ENCODE measurements at places on chromosomes 5 and 9.
A peak's percentile ranks its signal among the peaks of the same experiment; 100 is the strongest.

DNA sequence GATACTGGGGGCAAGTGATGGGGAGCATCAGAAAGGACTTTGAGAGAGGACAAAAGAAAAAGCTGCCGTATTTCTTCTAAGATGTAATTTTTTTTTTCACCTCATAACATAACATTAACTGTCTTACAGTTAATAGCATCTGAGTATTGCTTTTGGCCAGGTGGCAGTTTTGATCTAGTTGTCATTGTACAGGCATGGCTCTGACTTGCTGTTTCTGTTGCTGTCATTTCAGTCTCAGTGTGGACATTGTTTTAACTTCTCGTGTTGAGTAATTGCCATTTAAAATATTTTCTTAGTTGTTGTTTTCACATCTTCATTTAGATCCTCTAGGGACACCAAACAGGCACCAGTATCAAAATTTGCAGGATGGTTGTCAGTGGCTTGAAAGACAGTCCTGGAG is 12.4 kb downstream of the SMAD5 start:
- DNase-seq: no peak

- no peak for DNase-seq
Observed at GRCh38 chr9:6098431-6098830, 83.0 kb upstream of the RANBP6 start.

- DNase-seq: no peak
Observed at GRCh38 chr5:128535251-128535650, 2.8 kb downstream of the FBN2 start.

- DNase-seq: no peak
Observed at GRCh38 chr5:56281489-56282165, 48.5 kb upstream of the ANKRD55 start.

GRCh38 chr9:98551511-98552286 is 157.0 kb downstream of the GABBR2 start:
- peak; percentile 41 for DNase-seq

DNA sequence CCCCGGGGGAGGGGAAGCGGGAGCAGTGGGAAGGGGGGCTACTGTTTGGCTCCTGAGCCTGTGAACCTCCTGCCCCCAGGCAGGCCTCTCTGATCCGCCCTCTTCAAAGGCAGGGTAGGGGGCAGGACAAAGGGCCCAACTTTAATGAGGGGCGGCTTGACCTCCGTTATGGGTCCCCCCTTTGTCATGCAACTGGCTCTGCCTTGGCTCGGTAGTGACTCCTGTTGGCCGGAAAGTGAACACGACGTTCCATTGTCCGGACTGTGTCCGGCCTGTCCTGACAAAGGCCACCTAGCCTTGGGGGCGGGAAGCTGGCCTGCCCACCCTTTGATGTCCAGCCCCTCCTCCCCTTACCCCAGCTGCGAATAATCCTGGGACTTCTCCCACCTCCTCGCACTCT is 1.3 kb downstream of the CDX1 start:
- no peak for DNase-seq

GRCh38 chr5:1038417-1039209 is 30.0 kb downstream of the NKD2 start:
- no peak for DNase-seq

DNA sequence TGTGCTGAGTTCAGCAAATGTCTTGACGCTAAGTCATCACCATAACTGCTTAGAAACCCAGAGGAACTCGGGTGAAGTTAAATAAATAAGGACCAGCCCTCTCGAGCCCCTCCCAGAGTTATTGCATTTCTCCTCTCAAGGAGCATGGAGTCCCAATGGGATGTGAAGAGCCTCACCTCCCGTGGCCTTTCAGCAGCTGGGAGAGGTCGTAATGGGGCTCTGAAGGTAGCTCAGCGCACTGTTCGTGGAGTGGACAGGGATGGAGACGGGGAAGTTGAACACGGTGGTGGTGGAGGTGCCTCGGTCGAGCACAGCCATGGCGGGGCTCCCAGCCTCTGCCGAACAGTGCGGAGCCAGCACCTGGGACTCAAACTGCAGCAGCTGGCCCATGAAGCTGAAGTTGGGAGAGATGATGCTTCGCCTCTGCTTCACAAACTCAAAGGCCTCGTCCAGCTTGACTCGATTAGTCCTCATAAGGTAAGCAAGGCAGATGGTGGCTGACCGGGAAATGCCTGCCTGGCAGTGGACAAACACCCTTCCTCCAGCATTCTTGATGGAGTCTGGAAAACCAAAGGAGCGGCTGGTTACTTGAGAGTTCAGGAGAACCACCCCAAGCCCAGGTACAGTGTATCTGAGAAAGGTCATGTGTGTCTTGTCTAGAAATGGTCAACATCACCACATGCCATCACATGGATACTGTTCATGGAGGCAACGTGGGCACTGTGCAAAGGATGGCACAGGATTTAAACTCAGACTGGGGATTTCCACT is 2.2 kb downstream of the DUSP1 start:
- DNase-seq: no peak

GRCh38 chr5:9888501-9888901 is 258.4 kb upstream of the TAS2R1 start:
- DNase-seq: peak; percentile 53

DNA sequence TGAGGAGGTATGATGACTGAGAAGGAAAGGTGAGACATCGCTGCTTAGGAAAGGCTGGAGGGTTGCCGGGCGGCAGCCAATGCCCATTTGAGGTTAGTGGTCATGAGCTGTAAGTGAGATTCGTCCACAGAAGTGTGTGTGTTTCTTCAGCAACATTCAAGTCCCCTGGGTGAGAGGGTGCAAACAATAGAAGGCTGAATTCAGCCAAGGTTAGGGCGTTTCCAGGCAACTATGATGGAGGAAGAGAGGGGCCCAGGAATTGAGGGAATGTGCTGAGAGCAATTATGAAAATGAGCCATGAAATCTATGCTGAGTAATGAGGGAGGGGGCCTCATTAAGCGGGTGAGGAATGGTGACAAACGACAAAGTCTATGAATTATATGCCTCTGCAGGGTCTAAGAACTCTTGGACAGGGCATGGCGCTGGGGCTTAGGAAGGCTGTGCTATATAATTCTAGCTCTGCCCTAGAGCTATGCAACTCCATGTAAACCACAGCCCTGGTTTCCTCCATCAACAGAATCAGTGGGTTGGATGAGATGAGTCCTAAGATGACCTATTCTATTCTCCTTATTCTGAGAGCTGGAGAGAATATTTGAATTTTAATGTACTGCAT is 96.0 kb downstream of the SLIT3 start:
- no peak for DNase-seq

DNA sequence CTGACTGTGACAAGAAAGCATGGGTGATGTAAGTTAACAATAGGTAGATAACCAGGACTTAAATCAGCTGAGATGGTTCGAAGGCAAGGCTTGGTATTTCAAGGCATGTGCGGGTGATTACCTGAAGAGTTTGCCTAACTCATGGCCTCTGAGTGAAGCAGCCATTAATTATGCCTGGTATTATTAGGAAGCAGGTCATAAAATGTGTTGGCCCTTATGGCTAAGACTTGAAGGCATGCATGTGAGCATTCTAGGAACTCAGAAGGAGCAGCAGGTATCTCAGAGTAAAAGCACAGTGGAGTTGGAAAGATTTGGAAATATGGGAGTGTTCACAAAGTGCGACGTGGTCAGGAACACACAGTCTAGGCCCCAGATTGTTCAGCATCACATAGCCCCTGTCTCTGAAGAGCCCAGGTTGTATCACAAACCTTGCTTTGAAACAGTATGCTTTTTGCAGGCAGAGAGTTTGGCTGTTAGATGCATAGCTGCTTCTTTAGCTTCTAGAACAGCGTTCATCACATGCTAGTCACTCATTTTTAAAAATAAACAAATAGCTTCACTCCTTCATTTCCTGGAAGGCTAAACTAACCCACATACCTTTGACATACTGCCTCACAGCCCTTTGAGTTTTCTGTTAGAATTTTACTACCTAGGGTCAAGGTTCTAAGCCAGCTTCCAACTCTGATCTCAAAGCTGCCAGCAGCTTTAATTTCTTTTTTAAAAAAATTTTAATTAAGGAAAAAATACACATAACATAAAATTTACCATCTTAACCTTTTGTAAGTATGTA is 2.1 kb downstream of the HEXB start:
- no peak for DNase-seq

DNA sequence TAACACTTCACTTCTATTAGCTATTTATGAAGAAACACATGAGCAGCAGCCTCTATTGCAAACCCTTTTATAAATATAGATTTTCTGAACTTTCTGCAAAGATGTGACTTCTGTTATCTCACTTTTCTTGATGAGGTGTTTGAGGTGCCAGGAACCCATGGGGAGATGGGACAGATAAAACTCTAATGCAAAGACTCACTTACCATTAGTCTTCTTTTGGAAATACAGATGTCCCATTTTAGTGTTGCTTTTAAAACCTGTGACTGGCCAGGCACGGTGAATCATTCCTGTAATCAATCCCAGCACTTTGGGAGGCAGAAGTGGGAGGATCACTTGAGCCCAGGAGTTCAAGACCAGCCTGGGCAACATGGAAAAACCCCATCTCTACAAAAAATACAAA is 171.3 kb upstream of the GAS1 start:
- DNase-seq: no peak

- peak; percentile 76 for DNase-seq
Observed at GRCh38 chr5:42423285-42424165, at the start of gene GHR. Gene GHR, plus strand, starts transcription at chr5:42423439. Its CDS starts 142,436 bp downstream, at chr5:42565875.

DNA sequence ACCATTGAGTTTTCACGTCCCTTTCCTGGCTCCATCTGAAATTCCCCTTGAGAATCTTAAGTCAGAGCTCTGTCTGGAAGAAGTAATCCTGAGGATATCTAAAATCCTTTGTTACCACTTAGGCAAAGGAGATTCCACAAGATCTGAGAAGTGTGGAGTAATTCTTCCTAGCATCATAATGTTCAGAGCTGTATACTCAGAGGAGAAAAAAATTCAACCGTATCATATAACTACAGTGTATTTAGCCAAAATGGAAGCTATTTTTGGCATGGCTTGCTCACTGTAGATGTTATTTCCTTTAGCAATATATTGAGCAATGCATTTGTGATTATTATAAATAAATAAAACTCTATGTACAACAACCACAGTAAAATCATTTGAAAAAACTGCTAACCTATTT is 1858.4 kb downstream of the EFNA5 start:
- no peak for DNase-seq

DNA sequence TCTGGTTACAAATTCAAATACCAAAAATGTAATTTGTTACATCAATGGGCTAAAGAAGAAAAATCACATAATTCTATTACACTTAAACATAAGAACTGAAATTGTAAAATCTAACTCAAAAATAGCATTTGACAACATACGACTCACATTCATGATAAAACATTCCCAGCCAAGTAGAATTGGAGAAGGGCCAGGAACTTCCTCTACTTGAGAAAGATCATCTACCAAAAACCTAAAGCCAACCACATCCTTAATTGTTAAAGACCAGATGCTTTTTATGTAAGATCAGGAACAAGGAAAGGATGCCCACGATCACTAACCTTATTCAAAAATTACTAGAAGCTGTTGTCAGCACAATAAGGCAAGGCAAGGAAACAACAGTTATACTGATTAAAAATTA is 1819.8 kb upstream of the C9orf72 start:
- no peak for DNase-seq

DNA sequence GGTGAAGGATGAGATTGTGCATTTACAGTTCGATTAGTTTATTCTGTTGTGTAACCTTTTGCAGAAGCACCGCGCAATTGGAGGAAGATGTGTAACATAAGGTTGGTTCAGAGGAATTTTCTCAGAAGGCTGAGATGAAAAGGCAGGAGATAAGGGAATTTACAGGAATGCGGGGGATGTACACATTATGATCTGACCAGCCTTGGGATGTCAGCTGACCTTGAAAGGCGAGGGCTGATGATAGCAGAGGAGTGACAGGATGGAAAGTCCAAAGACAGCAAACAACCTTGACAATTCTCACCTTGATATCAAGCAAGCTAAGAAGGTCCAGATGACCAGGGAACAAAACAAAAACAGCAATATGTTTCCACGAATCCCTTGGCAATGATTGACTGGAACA is 88.8 kb downstream of the OTULIN start:
- no peak for DNase-seq

- DNase-seq: no peak
Observed at GRCh38 chr9:131851414-131851813, 111.5 kb upstream of the RAPGEF1 start.

DNA sequence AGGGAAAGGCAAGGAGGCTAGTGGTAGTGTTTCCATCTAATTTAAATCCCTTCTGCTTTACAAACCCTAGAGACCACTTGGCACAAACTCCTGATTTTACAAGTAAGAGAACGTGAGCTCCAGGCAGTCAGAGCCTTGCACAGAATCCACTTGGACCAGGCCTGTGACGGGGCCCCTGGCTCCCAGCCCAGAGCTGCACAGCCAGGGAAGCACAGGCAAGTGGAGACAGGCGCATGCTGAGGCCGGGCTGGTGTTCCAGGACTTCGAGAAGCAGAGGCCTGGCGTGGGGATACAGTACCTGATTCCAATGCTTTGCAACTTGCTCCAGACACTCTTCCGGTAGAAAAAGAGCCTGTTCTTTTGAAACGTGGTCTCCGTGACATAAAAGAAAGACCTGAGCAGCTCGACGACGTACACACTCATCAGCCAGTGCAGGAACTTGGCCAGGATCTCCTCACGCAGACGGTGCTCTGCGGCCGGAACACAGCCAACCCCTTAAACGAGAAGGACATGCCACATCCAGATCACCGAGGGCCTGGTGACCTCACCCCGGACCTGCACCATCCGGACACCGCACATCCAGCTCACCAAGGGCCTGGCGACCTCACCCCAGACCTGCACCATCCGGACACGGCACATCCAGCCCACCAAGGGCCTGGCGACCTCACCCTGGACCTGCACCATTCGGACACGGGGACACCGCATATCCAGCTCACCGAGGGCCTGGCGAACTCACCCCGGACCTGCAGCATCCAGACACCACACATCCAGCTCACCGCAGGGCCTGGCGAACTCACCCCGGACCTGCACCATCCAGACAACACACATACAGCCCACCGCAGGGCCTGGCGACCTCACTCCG is 12.5 kb downstream of the TERT start:
- DNase-seq: no peak

- no peak for DNase-seq
Observed at GRCh38 chr5:143186623-143187022, 216.9 kb downstream of the NR3C1 start.

GRCh38 chr9:137836151-137836830 is 41.3 kb upstream of the CACNA1B start:
- DNase-seq: no peak

DNA sequence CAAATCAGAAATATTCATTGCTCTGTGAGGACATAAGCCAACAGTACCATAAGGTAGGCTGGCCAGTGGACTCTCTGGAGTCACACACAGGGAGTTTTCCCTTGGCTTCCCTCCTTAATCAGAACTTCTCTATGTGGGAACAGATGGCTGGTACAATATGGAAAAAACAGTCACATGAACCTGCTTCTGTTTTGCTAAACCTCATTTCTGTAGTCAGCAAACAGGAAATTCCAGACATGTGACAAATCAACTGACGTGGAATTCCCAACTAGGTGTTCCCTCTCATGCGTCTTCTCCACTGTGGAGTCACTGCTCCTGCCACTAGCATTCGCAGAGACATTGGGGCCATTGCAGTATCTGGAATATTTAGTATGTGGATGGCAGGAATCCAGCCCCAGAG is 617.6 kb downstream of the KIF4B start:
- peak; percentile 3 for DNase-seq

Data from fibroblast of skin of left quadriceps (primary cell).